ENCODE measurements at places on chromosomes 2 and 18.

GRCh38 chr2:206004004-206004693, 81.8 kb downstream of the INO80D start:
- DNase-seq, result no peak

DNA sequence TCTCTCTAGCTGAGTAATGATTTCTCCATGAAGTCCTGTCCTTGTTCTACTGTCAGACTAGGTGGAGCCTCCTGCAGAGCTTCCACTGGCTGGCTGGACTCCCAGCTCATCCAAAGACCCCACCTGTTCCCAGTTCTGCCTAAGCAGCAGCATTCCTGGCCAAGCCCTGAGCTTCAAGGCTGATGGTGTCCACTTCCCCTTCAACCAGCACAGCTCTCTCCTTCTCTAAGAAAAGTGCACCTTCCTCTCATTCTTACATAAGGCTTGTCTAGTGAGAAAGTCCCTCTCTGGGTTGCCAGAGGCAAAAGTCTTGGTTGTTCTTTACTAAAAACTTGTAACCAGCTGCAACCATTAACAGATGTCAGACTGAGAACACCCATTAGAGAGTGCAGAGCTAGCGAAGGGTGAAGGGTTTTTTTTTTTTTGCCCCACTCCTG, 58.9 kb downstream of the CXCR4 start:
- DNase-seq, result no peak

- no peak for DNase-seq
Measured at GRCh38 chr2:216637472-216637871, 4.3 kb downstream of the IGFBP2 start.

- DNase-seq, result no peak
Measured at GRCh38 chr2:126913329-126913728, 14.6 kb downstream of the TEX51 start.

DNA sequence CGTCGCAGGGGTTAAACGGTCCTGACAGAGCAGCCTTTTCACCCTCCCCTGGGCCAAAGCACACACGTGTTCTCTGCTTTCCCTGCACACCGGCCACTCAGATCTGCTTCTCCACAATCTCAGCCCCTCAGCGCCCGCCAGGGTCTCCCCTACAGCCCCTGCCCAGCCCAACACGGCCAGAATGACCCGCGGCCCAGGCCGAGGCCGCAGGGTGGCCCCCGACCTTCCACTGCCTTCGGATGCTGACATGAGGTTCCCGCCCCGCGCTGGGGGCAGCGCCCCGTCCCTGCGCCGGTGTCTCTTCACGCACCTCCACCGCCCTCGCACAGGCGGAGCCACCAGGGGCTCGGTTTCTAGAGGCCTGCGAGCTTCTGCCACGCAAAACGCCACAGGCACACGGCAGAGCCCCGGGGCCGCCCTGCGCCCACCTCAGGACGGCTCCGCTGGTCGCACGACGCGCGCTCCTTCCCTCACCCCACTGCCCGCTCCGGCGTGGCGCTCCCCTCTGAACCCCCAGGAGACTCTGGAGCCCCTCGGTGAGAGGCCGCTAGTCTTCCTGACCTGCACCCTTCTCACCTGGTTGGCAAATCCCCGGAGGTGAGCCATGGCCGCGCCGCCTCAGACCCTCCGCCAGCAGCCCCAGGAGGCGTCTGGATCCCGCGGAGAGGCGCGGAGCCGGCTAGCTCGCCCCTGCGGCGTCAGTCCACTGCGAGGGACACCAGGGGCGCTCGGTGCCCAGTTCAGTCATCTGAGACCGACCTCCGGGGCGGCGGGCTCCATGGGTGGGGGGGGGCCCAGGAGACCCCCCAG, 749 bp downstream of the STK25 start:
- DNase-seq, result no peak

DNA sequence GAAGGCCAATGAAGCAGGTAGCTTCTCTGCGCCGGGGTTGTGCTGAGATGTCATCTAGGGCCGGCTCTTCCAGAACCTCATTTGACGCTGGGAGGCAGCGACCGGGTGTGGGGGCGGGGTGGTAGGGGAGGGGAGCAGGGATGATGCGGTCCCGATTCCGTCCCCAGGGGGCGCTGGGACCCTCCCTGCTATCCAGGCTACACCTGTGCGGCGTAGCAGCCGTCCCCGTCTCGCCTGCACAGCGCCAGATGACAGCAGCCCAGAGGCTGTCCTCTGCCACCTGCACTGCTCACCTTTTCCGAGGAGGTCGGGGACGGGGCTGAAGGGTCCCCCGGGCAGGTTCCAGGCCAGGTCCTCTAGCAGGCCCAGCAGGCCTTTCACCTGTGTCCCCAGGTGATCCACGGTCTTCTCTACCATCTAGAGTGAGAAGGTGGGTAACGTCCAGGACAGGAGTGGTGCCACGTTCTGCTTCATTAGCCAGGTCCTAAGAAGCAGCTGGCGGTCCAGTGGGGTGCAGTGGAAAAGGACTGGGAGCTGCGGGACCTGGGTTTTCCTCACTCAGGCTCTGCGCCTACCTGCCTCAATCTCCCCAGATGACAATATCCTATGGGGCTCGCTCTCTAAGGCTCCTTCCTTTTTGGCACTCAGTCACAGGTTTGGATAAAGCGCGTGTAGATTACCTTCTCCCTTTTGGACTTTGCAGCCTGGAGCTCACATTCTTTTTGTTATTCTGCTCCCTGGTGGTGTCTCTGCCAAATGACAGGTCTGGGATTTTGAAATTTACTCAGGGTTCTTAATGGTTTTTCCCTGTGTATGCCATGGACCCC, 56.0 kb upstream of the RAB6C start:
- peak; percentile 60 for DNase-seq

DNA sequence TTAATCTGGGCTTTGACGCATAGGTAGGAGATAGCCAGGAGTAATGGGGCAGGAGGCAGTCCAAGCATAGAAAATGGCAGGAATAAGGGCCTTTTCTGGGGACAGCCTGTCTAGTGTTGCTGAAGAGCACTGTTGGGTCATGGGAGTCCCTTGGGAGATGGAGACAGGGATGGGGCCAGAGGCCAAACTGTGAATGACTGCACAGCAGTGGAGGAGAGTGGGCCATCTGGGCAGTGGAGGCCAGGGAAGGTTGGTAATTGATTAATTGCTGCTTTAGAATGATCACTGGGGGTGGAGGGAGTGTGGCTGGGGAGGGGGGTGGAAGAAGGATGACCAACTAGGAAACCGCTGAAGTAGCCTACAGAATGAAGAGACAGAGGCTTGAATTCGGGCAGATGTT, 28.6 kb upstream of the CREG2 start:
- DNase-seq, result no peak

- no peak for DNase-seq
Measured at GRCh38 chr2:170747921-170748320, 22.3 kb upstream of the ERICH2 start.

DNA sequence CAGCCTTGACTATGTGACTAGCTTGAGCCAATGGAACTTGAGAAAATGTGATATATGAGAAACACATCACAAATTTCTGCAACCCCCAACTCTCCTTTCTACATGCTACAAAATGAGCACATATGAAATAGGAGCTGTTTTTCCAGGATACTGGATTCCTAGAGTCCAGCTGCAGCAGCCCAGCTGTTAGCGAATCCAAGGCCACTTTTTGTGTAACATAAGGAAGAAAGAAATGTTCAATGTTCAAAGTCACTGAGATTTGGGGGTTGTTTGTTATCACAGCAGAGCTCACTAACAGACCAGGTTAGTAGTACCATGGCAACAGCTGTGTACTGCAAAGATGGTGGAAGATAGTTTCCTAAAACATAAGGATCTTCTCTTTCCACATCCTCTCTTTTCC, 12.6 kb upstream of the COL6A3 start:
- no peak for DNase-seq

DNA sequence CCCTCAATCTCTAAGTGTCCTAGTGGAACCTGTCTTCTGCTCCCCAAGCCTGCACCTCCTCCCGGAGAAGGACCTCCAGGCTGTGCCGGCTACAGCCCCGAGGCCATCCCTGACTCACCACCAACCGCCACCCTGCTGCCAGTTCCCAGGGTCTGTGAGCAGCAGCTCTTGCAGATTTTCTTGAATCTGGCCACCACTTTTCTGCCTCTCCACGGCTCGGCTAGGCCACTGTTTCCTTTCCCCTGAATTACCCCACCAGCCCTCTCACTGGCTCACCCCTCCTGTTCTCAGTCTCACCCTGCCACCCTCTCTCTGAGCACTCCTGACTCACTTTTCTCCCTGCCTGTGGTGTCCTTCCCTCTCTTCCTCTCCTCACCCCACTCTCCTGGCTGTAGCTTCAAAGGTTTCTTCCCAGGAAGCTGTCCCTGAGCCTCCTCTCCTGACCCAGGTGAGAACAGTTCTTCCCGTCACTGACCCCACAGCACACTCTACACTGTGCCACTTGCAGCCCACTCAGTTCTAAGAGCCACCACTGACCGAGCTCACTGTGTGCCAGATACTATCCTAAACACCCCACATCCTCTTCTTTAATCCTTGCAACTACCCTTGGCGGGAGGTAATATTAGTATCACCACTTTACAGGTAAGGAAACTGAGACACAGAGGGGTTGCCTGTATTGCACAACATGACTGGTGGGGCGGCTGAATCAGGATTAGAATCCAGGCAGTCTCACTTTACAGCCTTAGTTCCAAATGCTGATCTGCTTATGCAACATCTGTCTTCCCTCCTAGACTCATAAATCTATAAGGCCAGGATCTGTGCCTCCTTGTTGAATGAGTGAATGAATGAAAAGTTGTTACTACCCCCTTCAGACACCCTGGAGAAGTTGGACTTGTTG, 111.6 kb downstream of the SMAD7 start:
- DNase-seq, result no peak

DNA sequence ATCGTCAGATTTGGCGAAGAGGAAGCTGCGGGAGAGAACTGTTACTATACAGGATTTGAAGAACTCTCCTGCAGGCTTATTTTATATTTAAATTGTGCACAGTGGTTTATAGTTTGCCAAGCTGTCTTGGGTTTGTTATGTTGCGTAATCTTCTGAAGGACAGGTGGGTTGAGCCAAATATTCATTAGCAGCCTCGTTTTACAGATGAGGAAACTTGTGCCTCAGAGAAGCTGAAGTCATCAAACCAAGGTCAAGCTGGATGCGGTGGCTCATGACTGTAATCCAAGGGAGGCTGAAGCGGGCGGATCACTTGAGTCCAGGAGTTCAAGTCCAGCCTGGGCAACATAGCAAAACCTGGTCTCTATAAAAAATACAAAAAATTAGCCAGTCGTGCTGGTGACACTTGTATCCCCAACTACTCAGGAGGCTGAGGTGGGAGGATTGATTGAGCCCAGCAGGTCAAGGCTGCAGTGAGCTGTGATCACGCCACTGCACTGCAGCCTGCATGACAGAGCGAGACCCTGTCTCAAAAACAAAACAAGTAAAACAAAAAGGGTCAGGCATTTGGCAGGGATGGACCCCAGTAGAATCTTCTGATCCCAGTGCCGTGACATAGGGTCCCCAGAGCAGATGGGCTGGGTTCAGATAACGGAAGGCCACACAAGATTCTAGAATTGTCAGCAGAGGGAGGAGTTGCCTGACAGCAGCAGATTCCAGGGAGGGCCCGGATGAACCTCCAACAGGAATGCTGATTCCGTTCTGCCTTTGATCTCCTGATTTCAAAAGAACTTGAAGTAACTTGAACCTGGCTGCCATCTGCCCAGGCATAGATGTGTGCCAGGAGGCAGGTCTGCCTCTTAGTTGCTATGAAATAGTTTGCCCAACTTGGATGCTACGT, 50.6 kb downstream of the SH3BP4 start:
- DNase-seq, result no peak

GRCh38 chr2:120765678-120766469, 30.2 kb downstream of the GLI2 start:
- DNase-seq, result peak; percentile 75

DNA sequence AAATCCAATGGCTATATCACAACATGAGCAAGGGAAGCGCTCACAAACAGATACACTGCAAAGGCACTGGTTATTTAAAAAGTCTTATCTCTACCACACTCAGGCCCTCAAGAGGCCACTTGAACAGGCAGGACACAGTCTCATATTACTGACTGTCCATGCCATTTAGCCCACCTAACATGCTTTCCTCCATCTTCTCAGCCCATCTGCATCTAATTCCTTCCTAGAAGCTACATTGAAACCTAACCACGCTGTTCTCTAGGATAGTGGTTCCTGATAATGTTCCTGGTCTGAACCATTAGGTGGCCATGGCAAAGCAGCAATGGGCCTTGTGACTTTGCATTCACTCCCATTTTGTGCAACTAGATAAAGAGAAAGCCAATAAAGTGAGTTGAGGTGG, 22.5 kb upstream of the NEB start:
- DNase-seq, result no peak

DNA sequence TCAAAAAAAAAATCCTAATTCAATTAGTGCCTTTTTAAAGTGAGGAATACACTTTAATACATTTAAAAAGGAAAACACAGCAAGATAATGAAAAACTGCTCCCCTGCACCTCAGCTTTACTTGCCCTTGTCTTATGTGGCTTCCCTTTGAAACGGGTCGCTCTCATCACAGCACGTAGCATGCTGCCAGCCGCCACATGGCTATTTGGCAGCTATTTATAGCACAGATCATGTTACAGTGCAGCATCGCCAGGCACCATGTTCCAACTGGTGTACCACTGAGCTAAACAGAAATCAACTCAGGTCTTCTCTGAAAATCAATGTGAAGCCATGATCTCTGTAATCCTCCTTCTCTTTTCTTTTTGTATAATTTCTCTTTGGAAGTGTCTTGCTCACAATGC, 65.1 kb downstream of the TMEM182 start:
- no peak for DNase-seq

GRCh38 chr18:13243363-13243762, 24.8 kb downstream of the LDLRAD4 start:
- no peak for DNase-seq

DNA sequence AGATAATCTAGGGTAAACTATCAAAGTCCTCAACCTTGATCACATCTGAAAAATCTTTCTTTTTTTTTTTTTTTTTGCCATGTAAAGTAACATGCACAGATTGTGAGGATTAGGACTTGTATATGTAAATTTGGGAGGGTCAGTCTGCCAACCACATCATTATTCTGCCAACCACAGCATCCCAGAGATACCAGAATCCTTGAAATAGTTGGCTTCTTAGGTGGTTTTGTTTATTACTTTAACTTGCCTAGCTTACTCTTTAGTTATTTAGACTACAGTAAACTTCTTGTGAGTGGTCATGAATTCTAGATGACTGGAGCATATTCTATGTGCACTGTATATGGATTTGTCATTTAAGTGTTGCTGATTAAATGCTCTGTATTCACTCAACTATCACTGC, 242.1 kb upstream of the RBMS1 start:
- DNase-seq, result no peak

- no peak for DNase-seq
Measured at GRCh38 chr2:151302404-151302803, 12.9 kb upstream of the NMI start.

Data from urinary bladder (tissue), 4 donors.